ENCODE measurements at places on chromosomes 2 and 18.

- no peak for DNase-seq
Observed at GRCh38 chr2:119367472-119368099, 809 bp downstream of the DBI start.

GRCh38 chr2:32768387-32769174, 140.7 kb downstream of the TTC27 start:
- DNase-seq, result no peak

DNA sequence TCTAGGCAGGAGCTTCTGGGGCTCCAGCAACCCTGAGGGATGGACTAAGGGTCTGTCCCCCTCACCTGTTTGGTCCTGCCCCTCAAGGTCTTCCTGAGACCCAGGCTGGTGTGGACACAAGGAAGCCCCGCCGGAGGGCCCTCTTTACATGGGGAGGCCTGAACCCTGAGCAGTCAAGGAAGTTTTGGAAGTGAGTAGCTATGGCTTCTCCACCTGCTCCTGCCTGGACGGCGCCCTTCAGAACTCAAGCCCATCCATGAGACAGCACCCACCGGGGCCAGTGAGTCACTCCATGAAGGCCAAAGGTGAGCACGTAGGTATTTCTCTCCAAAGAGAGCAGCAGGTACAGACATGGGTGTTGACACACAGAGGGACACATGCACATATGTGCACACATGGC, 98.2 kb upstream of the CTDP1 start:
- no peak for DNase-seq

DNA sequence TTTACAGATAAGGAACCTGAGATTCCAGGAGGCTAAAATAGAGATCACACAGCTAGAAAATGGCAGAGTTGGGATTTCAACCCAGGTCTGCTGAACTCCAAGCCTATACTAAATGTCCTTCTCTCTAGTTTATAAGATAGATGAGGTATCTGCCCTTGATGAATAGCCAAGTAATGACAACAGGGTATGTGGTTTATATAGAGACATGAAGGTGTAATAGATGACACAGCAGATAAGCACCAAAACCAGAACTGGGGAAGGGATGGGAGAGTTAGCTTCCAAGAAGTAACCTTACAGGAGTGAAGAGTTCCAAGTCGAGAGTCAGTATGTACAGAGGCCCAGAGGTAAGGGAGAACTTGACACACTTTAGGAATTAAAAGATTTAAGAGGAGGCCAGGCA, 104.7 kb upstream of the UBXN4 start:
- DNase-seq, result no peak

GRCh38 chr18:10055125-10055750, 141.4 kb downstream of the VAPA start:
- DNase-seq, result no peak

DNA sequence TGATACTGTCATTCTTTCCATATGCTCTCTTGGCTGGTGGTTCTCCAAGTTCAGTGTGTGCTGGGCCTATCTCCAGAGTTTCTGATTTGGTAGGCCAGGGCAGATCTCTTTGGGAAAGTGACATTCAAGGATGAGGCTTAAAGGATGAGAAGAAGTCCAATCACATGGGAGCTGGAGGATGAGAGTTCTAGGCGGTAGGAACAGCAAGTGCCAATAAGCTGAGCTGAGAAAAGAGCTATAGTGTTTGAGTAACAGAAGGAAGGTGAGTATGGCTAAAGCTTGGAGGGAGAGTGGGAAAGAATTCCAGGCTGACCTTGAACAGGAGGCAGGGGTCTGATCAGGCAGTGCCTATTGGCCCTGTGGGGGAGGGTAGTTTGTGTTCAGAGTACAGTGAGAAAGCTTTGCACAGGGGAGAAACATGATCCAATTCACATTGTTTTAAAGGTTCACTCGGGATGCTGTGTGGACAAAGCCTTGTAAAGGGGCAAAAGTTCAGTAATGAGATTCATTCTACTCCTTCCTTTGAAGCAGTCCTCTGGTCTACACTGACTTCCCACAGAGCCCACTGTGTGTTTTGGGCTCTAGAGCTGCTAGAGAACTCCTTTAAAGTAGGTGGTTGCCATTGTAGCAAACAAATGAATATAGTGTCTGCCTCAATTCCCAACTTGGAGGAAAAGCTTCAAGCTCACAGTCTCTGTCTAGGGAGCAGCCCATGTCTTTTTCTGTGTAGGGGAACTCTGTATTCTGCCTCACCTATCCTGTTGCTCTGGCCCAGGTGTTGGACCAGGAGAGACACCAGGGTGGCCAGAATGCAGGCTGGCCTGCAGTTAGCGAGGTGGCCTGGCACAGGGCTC, 81.8 kb downstream of the FASTKD2 start:
- no peak for DNase-seq

Data from NCI-H187 treated with DMSO at 0.1 percent for 48 hours (cell line).